ENCODE measurements at places on chromosomes 12 and 14.

GRCh38 chr12:2614341-2614740 lies 180.4 kb upstream of the FKBP4 start:
- no peak for DNase-seq

GRCh38 chr14:92553438-92553837 lies 39.9 kb downstream of the RIN3 start:
- no peak for DNase-seq

GRCh38 chr12:109678719-109679118 lies 34.9 kb upstream of the FAM222A start:
- no peak for DNase-seq

GRCh38 chr12:94046626-94047410 lies 101.6 kb upstream of the PLXNC1 start:
- no peak for DNase-seq

GRCh38 chr14:80426683-80427082 lies 215.4 kb upstream of the DIO2 start:
- DNase-seq = no peak

DNA sequence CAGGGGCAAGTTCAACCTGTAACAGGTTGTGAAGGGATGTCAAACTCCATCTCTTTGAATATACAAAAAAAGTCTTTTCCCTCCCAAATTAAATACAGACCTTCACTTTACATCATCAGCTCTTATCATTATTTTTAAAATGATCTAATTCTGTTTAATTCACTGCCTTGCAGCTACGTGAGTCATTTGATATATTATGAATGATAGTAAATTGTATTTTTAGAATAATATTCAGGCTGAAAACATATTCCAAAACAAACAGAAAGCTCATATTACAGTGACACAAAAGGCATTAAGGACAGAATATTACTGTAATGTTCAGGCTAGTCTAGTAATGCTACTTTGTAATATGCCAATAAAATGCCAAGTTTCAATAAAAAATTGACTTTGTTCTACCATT lies 53.3 kb downstream of the BCAT1 start:
- no peak for DNase-seq

- DNase-seq = no peak
These were observed 51.0 kb downstream of the RTN1 start for GRCh38 chr14:59819446-59820088.
